Hepatocyte (in vitro differentiated cells): ENCODE measurements at places on chromosomes 11 and 22. TPM values are rescaled to one million over a fixed set of nuclear protein-coding genes. Genes with fewer than 3 reads are reported as not detected.

SCGB1A1 gene
- total RNA-seq: not detected in 2 replicates

SAA4 gene
- 73.0 and 73.8 TPM in 2 replicates for total RNA-seq

TSGA10IP gene
- not detected in 2 replicates for total RNA-seq

NRGN gene
- total RNA-seq: not detected in 2 replicates

DNA sequence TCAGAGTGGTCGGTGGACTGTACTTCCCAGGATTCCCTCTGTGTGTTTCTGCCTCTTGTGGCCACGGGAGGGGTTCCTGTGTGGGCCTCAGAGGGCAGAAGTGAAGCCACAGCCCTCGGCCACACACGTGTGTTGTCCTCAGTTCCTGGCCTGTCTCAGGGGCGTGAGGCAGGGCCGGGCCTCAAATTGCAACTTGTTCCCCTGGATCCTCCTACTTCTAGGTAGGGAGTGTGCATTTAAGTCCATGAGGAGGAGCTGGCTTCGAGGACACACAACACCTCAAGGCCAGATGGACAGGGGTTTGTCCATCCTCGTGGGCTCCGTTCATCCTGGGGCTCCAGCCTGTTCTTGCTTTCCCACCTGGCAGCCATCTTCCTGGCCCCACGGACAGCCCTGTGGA lies 573.0 kb downstream of the TBC1D22A start:
- H3K27ac ChIP-seq: no peak overlapping the region
- no peaks in the 10 kb centered on the region for H3K4me1 ChIP-seq
- no peaks in the 10 kb centered on the region for H3K36me3 ChIP-seq
- no peak overlapping the region for H3K4me3 ChIP-seq

GRCh38 chr22:49929211-49929979 lies 11.0 kb downstream of the CRELD2 start:
- peak; percentile 85 for DNase-seq
- no peaks in the 10 kb centered on the region for H3K27me3 ChIP-seq
- no peak overlapping the region for H3K27ac ChIP-seq
- H3K4me1 ChIP-seq: peaks cover 8% of the 10 kb centered on the region
- no peak overlapping the region for H3K4me3 ChIP-seq
- H3K36me3 ChIP-seq: no peaks in the 10 kb centered on the region

DNA sequence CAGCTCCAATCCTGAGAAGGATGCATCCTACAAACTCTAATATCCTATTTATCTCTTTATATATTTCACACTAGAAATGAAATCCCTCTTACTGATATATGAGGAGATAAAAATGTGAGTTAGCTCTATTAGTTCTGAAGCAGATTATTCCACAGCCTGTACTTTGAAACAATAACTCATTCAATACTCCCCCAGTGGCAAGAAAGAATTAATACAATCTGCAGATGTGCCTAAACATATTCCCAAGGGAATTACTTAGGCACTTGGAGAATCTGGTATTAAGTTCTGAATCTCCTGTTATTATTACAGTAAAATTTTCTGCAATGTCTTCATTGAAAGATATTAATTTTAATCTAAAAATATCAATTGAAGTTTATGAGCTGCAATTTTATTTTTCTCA lies 59.4 kb downstream of the DDI1 start:
- H3K27ac ChIP-seq: no peak overlapping the region
- no peaks in the 10 kb centered on the region for H3K27me3 ChIP-seq
- H3K4me3 ChIP-seq: no peak overlapping the region
- H3K4me1 ChIP-seq: peaks cover 9% of the 10 kb centered on the region

DNA sequence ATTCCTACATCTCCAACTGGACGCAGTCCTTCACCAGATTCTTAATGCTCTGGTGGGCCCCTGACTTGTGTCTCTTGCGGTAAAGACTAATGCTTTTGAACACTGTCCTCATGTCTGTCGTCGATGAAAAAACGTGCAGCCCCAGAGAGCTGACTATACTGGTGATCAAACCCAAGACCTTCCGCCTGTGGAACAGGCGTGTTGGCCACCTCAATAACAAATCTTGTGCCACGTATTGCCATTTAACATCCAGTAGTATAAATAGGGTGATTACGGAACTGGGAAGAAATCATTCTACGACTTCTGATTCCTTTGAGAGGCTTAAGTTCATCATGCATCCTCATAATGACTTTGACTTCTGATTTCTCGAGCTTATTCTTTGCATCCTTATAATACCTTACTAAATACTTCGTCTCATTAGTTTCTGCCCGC lies 45.6 kb downstream of the OR4D9 start:
- no peaks in the 10 kb centered on the region for H3K36me3 ChIP-seq
- H3K4me1 ChIP-seq: no peaks in the 10 kb centered on the region
- H3K27me3 ChIP-seq: no peaks in the 10 kb centered on the region
- peak overlapping the region; percentile 83 for H3K27ac ChIP-seq

- H3K27ac ChIP-seq: peak overlapping the region; percentile 65
- peaks cover 17% of the 10 kb centered on the region for H3K4me1 ChIP-seq
- no peak overlapping the region for H3K4me3 ChIP-seq
- DNase-seq: no peak
These were observed 42.9 kb downstream of the C11orf96 start for GRCh38 chr11:43985386-43985752.

- no peaks in the 10 kb centered on the region for H3K27me3 ChIP-seq
- DNase-seq: no peak
- no peaks in the 10 kb centered on the region for H3K36me3 ChIP-seq
- no peaks in the 10 kb centered on the region for H3K4me1 ChIP-seq
- H3K4me3 ChIP-seq: no peak overlapping the region
These were observed 42.7 kb downstream of the DDIAS start for GRCh38 chr11:82944198-82944597.

DNA sequence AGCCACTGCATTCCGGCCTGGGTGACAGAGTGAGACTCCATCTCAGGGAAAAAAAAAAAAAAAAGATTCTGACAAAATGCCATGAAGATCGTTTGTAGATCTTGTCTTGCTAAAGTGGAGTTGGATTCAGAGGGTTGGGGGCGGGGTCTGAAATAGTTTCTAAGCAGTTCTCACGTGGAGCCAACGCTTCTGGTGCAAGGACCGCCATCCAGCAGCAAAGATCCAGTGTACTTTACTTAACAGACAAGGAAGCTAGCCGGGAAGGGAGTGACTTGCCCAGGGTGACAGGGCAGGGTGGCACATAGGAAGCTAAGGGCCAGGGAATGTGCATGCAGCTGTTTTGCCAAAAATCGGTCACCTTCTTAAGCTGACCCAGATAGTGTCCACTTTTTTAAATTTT lies 27.4 kb downstream of the APOL1 start:
- DNase-seq: no peak
- no peaks in the 10 kb centered on the region for H3K36me3 ChIP-seq
- no peak overlapping the region for H3K4me3 ChIP-seq
- no peaks in the 10 kb centered on the region for H3K4me1 ChIP-seq

GRCh38 chr11:73217810-73218105 lies 323 bp upstream of the P2RY2 start:
- peak overlapping the region; percentile 68 for H3K27ac ChIP-seq
- H3K36me3 ChIP-seq: no peaks in the 10 kb centered on the region
- peaks cover 12% of the 10 kb centered on the region for H3K4me1 ChIP-seq
- H3K27me3 ChIP-seq: peaks cover 7% of the 10 kb centered on the region
- H3K4me3 ChIP-seq: peak overlapping the region; percentile 35

GRCh38 chr11:92308366-92308765 lies 83.7 kb downstream of the FAT3 start:
- H3K4me1 ChIP-seq: peaks cover 2% of the 10 kb centered on the region
- H3K27ac ChIP-seq: no peak overlapping the region
- H3K27me3 ChIP-seq: no peaks in the 10 kb centered on the region
- no peak for DNase-seq
- H3K36me3 ChIP-seq: no peaks in the 10 kb centered on the region

GRCh38 chr11:30131535-30131934 lies 99.3 kb upstream of the FSHB start:
- H3K27ac ChIP-seq: peak overlapping the region; percentile 26
- H3K4me3 ChIP-seq: no peak overlapping the region
- no peaks in the 10 kb centered on the region for H3K27me3 ChIP-seq
- H3K4me1 ChIP-seq: peaks cover 5% of the 10 kb centered on the region
- H3K36me3 ChIP-seq: no peaks in the 10 kb centered on the region

- H3K27ac ChIP-seq: no peak overlapping the region
- H3K27me3 ChIP-seq: no peaks in the 10 kb centered on the region
- H3K36me3 ChIP-seq: no peaks in the 10 kb centered on the region
- no peak for DNase-seq
- H3K4me1 ChIP-seq: no peaks in the 10 kb centered on the region
These were observed 1.3 kb downstream of the OR52D1 start for GRCh38 chr11:5489576-5490357.

- no peaks in the 10 kb centered on the region for H3K27me3 ChIP-seq
- peaks cover 24% of the 10 kb centered on the region for H3K4me1 ChIP-seq
- H3K4me3 ChIP-seq: no peak overlapping the region
- peak overlapping the region; percentile 48 for H3K27ac ChIP-seq
- DNase-seq: peak; percentile 88
- H3K36me3 ChIP-seq: no peaks in the 10 kb centered on the region
These were observed 62.6 kb upstream of the RASD2 start for GRCh38 chr22:35477911-35478582.

GRCh38 chr22:45977003-45977411 lies at the start of gene WNT7B:
Gene WNT7B, minus strand, starts transcription at chr22:45977162. Its CDS starts 408 bp downstream, at chr22:45976754.
- peaks cover 52% of the 10 kb centered on the region for H3K27me3 ChIP-seq
- peaks cover 8% of the 10 kb centered on the region for H3K4me1 ChIP-seq
- DNase-seq: peak; percentile 73
- H3K27ac ChIP-seq: no peak within 1 kb of the TSS
- H3K36me3 ChIP-seq: no peaks in the 10 kb centered on the region
- no peak within 1 kb of the TSS for H3K4me3 ChIP-seq

- no peak for DNase-seq
- H3K4me3 ChIP-seq: no peak overlapping the region
- H3K36me3 ChIP-seq: no peaks in the 10 kb centered on the region
- peak overlapping the region; percentile 71 for H3K27ac ChIP-seq
- peaks cover 14% of the 10 kb centered on the region for H3K4me1 ChIP-seq
These were observed 83.9 kb downstream of the PTPRJ start for GRCh38 chr11:48064306-48064705.

DNA sequence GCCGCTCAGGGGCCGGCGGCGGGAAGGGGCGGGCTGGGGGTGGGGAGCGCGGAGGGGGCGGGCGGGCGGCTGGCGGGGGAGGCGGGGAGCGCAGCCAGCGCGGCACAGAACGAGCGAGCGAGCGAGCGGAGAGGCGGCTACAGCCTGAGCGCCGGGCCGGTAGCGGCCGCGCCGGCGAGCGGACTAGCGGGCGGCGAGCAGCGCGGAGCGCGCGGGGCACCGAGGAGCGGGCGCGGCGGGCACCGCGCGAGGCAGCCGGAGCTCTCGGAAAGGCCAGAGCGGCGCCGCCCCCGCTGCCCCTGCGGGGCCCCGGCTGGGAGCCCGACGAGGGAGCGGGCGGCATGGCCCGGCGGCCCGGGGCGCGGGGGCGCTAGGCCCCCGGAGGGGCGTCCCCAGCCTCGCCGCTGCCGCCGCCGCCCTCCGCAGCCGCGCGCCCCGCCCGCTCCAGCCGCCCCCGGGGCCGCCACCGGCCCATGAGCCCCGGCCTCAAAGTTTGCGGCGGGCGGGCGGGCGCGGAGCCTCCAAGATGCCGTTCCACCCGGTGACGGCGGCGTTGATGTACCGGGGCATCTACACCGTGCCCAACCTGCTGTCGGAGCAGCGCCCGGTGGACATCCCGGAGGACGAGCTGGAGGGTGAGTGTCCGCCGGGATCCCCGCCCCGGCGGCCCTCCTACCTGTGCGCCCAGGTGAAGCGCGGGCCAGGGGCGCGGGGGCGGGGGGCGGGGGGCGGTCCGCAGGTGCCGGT lies at the start of gene CABP7:
Gene CABP7 (plus strand): TSS at position 105 of the 747 bp plus-strand sequence. CDS start 422 bp downstream, at position 527.
- no peak within 1 kb of the TSS for H3K4me3 ChIP-seq
- H3K27me3 ChIP-seq: peaks cover 47% of the 10 kb centered on the region
- H3K27ac ChIP-seq: no peak within 1 kb of the TSS
- H3K4me1 ChIP-seq: no peaks in the 10 kb centered on the region

SCO2 gene
- 2.0 and 4.1 TPM in 2 replicates for total RNA-seq

DNA sequence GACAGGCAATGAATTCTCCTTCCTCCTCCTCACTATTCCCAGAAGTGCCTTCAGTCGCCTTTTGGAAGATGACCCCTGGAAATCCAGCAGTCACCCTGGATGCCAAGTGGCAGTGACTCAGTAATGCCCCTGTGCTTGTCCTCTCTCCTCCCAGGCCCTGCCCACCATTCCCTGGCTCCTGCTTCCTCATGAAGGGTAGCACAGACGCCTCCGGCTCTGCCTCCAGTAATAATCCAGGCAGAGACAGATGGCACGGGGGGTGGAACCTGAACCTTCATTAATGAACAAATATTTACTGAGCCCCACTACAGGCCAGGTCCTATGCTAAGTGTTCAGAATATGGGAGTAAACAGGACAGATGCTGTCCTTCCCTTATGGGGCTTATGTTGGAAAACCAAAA lies 23.2 kb downstream of the SYT13 start:
- peaks cover 25% of the 10 kb centered on the region for H3K4me1 ChIP-seq
- no peak overlapping the region for H3K27ac ChIP-seq
- H3K4me3 ChIP-seq: no peak overlapping the region
- DNase-seq: no peak

DNA sequence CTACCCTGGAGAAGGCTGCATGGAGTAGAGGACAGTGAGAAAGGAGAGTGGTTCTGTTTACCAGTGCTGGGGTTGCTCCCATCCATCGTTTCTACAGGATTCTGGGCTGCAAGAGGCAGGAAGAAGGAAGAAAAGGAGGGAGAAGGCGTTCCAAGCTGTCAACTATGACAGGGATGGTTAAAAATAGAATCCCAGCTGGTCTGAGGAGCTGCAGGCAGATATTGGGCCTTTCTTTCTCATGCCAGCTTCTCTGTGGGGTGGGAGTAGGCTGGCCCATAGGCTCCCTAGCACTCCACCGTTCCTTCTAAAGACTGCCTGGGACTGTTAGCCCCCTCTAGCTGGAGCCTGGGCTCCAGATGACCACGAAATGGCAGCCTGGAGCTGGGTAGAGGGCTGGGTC lies 13.6 kb downstream of the CCKBR start:
- H3K4me3 ChIP-seq: no peak overlapping the region
- H3K4me1 ChIP-seq: no peaks in the 10 kb centered on the region
- no peaks in the 10 kb centered on the region for H3K36me3 ChIP-seq
- H3K27me3 ChIP-seq: no peaks in the 10 kb centered on the region
- no peak for DNase-seq

PATE4 gene
- not detected in 2 replicates for total RNA-seq

HMGXB4 gene
- total RNA-seq: 17.4 and 19.0 TPM in 2 replicates

- H3K4me1 ChIP-seq: no peaks in the 10 kb centered on the region
- no peak for DNase-seq
- H3K27ac ChIP-seq: no peak overlapping the region
- H3K36me3 ChIP-seq: no peaks in the 10 kb centered on the region
- no peaks in the 10 kb centered on the region for H3K27me3 ChIP-seq
These were observed 13.0 kb downstream of the GALNT18 start for GRCh38 chr11:11608783-11609232.

DNA sequence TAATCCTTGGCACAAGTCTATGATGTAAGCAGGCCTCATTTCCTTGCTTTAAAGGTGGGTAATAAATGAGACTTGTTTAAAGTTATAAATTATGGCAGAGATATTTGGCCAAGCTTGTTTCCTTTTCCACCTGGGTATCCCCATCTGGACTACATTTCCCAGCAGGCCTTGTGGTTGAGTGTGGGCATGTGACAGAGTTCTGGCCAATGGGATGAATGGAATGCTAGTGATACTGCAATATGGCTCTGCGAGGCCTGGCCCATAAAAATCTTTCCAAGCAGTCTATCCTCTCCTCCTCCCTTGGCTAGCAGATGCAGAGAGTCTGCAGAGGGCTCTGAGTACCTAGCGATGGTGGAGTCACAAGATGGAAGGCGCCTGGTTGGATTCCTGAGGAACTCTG lies 102.5 kb downstream of the TIMP3 start:
- peak; percentile 49 for DNase-seq
- H3K4me1 ChIP-seq: no peaks in the 10 kb centered on the region
- no peak overlapping the region for H3K4me3 ChIP-seq
- H3K27ac ChIP-seq: no peak overlapping the region
